ENCODE measurements at places on chromosomes 5 and 9.

DNA sequence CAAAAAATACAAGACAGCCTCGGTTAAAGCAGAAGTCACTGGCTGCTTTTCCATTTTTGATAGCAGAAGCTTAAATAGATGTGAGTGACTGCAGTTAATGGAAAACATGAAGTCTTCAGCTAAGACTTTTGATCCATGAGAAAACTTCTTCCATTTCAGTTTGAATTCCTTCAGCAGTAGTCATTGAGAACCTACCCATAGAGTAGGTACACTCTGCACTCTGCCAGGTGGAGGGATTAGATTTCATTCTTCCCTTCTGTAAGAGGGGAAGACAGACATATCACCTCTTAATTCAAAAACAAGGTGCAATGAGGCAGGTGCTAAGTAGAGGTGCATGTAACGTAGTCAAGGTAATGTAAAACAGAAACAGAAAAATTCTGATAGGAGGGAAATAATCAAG lies 26.7 kb upstream of the XPA start:
- no peak for DNase-seq

- DNase-seq = no peak
These were observed 209.8 kb downstream of the TLE1 start for GRCh38 chr9:81479573-81479972.

DNA sequence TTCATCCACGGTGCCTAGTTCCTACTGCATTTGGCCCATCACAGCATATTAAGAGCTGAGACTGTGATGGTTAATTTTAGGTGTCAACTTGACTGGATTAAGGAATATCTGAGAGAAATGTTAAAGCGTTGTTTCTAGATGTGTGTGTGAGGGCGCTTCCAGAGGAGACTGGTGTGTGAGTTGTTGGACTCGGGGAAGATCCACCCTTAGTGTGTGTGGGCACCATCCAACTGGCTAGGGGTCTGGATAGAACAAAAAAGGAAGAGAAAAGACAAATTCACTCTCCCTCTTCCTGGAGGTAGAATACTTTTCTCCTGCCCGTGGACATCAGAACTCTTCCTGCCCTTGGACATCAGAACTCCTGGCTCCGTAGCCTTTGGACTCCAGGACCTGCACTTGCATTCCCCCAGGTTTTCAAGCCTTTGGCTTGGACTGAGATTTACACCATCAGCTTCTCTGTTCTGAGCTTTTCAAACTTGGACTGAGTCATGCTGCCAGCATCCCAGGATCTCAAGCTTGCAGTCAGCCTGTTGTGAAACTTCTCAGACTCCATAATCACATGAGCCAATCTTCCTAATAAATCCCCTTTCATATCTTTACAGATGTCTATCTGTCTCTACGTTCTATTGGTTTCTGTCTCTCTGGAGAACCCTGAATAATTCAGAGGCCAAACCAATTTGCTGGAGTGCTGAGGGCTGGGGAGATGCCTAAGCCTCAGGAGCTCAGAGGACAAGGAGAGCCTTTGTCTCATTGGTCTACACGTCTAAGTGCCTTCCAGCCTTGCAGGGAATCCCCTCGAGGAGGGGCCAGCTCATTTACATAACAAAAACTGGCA lies 164.5 kb downstream of the DCP2 start:
- no peak for DNase-seq

- no peak for DNase-seq
These were observed 184.0 kb downstream of the PBX3 start for GRCh38 chr9:125931211-125931610.

DNA sequence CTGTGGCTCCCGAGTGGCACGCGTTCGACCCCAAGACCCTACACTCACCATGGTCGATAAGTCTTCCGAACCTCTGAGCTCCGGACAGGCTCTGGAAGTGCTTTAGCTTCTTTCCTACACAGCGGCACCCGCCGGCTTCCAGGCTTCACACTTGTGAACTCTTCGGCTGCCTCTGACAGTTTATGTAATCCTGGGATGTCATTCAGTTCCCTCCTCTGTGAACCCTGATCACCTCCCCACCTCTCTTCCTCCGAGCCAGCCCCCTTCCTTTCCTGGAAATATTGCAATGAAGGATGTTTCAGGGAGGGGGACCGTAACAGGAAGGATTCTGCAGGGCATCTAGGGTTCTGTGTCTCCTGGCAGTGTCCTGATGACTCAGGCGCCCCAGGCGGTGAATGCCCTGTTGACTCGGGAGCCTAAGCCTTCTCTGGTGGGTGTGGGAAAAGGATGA lies at the start of gene CD14:
Gene CD14 (minus strand): TSS at position 155 of the 451 bp plus-strand sequence. CDS start 104 bp downstream, at position 51.
- DNase-seq = no peak

Measured in GF-D8 (cell line).